ENCODE measurements at places on chromosomes 7 and 10.
A peak's percentile ranks its signal among the peaks of the same experiment; 100 is the strongest.

GRCh38 chr7:135186261-135186540 is 15.7 kb upstream of the CYREN start:
- DNase-seq = no peak

DNA sequence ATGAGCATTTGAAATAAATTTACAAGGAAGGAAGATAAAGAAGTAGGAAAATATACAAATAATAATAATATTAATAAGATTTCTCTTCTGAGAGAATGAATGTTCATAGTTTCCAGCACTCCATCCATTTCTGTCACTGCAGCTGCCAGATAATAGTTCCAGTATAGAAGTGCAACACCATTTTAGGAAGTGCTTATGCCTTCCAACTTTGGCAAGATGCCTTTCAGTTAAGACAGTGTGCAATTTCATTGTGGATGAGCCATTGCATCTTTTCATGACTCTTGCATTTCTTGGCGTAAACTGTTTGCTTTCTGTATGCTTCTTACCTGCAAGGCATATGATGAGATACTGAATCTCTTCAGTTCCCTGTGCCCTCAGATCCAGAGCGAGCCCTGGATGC is 185.0 kb downstream of the PDE1C start:
- DNase-seq = no peak

- DNase-seq = no peak
These were observed 44.2 kb upstream of the PTER start for GRCh38 chr10:16392531-16393069.

DNA sequence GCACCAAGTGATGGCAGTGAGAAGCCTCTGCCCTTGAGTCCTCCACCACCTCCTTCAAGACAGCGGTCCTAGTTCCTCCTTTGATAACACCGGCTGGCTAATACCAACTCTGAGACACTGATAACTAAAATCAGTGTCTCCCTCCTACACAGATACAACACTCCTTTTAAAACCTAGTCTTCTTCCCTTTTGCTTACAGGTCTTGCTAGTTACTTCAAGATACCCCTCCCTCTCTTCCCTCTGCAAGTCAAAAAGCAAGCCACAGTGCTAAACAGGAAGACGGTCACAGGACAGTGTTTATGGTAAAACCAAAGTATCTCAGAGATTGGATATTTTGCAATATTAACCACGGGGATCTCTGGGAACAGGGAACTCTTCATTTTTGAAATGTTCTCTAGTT is 4.6 kb downstream of the AKR1B1 start:
- no peak for DNase-seq

DNA sequence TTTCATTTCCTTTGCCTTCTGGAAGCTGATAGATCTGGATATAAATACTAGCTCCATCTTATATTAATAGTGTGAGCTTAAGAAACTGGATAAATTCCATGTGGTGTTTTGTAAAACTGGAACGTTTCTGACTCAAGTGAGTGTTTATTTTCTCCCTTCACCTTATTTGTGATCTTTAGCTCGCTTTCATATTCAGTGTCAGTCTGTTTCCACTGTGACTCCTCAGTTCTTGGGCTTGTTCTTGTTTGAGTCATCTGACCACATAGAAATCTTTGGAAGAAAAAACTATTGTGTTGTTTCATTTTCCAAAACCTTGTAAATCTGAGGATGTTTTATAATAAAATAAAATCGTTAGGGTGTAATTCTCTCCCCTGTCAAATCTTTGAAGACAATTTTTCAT is 186.4 kb downstream of the POLR1F start:
- DNase-seq = no peak

DNA sequence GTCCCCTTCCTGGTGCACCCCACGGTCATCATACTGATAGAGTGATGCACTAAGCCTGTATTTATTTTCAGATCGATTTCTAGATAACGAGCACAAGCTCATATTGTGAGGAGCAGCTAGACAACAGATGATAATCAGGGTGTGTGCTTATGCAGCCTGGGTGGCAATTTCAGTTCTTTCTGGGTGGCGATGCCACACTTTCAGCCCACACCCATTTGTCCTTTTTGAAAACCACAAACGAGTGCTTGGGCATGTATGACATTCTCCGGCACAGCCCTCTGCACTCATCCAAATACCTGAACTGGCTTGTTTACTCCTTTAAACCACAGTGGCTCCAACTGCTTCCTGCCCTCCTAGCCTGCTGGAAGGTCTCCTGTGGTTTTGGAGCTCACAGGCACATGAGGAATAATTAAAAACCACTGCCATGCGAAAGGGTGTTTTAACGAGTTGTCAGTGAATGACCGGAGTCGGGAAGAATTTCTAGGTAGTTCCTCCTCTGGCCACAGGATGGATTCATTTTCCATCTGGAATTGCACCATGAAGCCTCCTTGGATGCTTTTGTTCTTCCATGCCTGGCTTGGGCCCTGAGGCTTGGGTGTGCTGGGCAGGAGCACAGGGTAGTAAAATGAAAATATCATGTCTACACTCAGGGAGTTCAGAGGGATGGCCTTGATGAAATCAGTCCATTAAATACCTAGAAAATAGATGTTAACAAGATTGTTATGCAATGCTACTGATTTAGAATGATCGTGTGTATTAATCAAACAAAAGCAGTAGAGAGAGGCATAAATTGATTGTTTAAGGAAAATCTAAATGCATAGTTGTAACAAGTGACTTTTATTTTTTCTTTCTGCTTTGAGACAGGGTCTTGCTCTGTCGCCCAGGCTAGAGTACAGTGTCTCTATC is 52.4 kb upstream of the ITGB1 start:
- peak; percentile 44 for DNase-seq

Data from activated effector memory CD4-positive, alpha-beta T cell treated with Interleukin-2 at 50 U/mL for 16 hours (primary cell).